Urothelium cell line (cell line): ENCODE measurements at places on chromosomes 11 and 22.

DNA sequence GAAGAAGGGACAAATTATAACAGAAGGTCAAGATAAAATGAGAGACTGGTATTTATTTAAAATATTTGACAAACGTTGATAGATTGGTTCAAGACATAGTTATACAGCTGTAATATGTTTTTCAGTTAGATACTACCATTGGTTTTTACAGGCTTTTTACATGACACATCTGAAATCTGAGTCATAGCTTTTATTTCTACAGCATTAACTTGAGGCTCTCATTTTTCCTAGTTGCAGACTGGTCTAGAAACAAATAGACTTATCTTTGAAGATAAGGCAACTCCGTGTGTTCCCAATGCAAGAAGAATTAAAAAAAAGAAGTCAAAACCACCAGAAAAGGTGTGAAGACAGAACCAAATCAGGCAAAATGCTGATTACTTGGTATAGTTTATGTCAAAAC is 31.3 kb downstream of the CEP57 start:
- DNase-seq, result no peak

GRCh38 chr22:22927888-22928665 is 40.5 kb downstream of the IGLL5 start:
- DNase-seq, result peak; percentile 47

DNA sequence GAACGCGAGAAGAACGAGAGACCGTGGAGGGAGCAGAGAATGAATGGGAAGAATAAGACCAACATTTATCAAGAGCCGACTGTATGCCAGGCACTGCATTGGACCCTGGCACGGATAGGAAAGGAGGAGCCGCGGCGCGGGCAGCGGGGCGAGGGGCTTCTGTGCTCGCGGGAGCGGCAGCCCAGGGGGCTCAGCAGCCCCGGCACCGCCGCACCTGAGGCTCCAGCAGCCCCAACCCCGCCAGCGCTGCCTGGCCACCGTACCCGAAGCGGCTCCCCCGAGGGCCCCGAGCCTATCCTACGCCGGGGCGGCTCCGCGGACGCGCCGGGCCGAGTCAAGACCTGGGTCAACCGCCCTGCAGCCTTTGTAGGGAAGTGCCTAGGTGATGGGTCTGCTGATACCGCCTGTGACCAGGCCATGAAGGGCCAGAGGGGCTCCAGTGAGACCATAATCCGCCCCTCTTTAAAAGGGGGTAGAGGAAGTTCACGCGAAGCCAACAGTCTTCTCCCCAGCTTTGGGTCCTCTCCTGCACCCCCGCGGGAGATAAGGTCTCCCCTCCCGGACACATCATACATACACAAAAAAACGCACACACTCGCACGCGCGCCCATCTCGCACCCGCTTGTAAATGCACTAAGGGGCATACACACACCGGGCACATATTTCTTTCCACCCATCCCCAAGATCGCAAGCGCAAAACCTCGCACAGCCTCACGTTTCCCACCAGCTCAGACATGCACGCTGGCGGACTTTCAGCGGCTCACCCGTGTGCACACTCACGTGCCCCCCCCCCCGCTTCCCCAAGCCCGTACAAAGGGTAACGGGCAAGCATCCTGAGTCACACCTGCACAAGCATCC is 935 bp upstream of the RTN4RL2 start:
- DNase-seq, result peak; percentile 36

DNA sequence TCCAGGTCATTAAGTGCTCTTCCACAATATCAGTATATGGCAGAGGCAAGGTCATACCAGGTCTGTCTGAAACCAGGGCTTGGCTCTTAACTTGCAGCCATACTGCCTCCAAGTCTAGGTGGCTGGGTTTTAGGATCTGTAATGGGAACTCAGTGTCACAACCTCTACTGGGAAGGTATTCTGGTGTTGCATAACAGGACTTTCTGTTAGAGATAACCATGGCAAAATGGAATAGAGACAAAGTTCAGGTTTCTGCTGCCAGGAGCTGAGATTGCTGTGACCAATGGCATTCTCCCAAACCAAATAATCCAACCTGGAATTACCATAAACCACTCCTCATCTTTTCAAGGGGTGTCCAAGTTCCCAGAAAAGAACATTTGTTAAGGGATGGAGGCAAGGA is 6.8 kb upstream of the SAA1 start:
- no peak for DNase-seq

DNA sequence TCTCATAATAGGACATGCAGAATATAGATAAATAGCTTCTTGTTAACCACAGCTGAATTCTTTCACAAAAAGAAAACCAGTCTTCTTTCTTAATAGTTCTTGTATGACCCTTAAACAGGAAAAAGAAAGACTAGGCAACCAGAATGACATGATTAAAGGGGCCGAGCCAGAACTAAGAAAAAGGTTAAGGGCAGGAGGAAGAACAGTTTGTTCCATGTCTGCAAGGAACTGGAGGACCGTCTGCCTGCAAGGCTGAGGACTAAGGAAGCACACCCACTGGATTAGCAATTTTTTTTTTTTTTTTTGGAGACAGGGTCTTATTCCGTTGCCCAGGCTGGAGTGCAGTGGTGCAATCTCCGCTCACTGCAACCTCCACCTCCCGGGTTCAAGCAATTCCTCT is 26.0 kb upstream of the TMPRSS5 start:
- DNase-seq, result no peak

- DNase-seq, result no peak
Measured at GRCh38 chr22:33887173-33887572, 33.1 kb downstream of the LARGE1 start.

- no peak for DNase-seq
Measured at GRCh38 chr22:39277142-39277607, 32.4 kb upstream of the PDGFB start.

- DNase-seq, result no peak
Measured at GRCh38 chr11:59480359-59480758, 7.2 kb downstream of the OR4D10 start.

GRCh38 chr11:125072961-125073590 is 10.0 kb downstream of the SLC37A2 start:
- DNase-seq, result no peak

DNA sequence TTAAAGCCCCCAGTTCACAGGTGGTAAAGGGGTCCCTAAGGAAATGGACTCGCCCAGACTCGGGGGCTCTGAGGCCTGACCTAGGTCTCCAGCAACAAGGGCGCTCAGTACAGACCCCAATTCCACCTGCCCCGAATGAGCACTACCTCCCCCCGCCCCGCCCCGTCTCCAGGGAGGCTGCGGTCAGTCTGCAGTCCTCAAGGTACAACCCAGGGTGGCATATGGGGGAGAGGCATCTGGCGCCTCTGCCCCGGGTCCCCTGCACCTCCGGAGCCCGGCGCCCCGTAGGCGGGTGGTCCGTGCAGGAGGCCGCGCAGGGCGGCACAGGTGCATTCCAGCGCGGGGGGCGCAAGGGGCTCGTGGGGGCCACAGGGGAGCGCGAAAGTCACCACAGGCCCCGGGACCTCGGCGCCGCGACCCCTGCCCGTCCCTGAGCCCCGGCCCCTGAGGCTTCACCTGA is 361 bp downstream of the CTSD start:
- DNase-seq, result no peak

DNA sequence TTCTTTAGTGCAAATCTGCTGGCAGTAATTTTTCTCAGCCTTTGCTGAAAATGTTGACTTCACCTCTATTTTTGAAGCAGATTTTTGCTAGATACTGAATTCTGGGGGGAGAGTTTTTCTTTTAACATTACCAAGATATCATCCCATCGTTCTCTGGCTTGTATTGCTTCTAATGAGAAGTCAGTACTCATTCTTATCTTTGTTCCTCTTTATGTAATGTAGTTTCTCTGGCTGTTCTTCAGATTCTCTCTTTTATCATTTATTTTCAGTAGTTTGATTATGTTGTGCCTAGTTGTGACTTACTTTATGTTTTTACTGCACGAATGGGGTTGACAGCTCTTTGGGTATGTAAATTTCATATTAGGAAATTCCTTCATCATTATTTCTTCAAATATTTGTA is 318.7 kb upstream of the PITPNB start:
- DNase-seq, result no peak

DNA sequence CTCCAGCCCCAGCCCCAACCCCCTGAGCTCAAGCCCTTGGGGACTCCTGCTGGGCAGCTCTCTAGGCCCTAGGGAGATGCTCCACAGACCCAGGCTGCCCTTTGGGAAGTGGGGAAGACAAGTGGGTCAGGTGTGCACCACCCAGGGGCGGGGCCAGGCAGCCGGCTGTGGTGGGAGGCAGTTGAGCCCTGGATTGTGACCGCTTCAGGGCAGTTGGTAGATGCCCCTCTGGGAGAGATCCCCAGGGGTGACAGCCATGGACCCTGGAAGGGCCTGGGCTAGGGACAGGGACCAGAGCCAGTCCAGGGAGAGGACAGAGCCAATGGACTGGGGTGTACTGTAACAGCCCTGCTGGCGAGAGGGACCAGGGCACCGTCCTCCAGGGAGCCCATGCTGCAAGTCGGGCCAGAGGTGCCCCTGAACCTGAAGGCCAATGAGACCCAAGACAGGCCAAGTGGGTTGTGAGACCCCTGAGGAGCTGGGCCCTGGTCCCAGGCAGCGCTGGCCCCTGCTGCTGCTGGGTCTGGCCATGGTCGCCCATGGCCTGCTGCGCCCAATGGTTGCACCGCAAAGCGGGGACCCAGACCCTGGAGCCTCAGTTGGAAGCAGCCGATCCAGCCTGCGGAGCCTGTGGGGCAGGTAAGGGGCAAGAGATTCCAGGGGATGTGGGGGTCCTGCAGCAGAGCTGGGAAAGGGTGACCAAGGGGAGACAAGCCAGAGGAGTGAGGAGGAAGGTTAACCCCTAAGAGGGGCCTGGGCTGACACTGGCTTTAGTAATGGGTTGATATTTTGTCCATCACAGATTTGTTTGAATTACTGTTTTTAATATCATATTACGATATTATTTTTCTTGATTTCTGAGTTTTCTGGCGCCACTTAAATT is at the start of gene IGLL5:
TSS of gene IGLL5 (plus strand) at position 196 of the 883 bp plus-strand sequence. CDS start at position 434, 238 bp downstream.
- no peak for DNase-seq

- DNase-seq, result no peak
Measured at GRCh38 chr11:46300270-46300669, 22.8 kb downstream of the CREB3L1 start.
